ENCODE measurements at places on chromosomes 7 and 10. TPM values are rescaled to one million over a fixed set of nuclear protein-coding genes. Genes with fewer than 3 reads are reported as not detected.

IGFBP1 gene
- not detected for polyA plus RNA-seq

HYAL4 gene
- not detected for polyA plus RNA-seq

DNA sequence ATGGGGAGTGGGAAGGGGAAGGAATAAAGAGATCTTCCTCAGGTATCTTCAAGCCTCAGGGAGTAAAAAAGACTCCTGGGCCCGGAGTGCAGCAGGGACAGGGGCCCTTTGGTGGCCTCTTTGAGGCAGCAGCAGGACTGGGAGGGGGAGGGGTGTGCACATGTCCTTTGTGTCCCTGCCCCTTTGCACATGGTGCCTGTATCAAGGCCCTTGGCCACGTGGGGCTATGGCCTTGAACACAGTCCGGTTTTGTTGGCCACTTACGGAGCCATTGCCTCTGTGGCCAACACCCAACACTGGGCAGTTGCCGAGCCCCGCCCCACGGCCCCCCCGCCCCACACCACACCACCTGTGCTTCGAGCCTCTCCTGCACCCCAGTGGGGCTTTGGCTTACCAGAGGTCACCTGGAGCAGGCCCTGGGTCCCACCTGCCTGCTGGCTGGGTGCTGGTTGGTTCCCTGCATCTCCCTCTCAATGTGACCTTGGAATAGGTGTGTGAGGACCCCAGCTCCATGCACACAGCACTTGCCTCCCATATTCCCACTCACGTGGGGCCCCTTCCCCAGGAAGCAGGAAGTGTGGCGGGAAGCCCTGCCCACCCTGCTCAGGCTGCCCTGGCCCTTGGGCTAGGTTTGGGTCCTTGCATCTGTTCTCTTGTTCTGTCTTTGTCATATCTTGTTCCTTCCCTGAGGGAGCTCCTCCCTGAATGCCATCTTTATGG is 5.4 kb downstream of the SAP25 start:
- DNase-seq, result no peak

GRCh38 chr7:105369944-105370343 is 18.8 kb downstream of the SRPK2 start:
- DNase-seq, result no peak

DNA sequence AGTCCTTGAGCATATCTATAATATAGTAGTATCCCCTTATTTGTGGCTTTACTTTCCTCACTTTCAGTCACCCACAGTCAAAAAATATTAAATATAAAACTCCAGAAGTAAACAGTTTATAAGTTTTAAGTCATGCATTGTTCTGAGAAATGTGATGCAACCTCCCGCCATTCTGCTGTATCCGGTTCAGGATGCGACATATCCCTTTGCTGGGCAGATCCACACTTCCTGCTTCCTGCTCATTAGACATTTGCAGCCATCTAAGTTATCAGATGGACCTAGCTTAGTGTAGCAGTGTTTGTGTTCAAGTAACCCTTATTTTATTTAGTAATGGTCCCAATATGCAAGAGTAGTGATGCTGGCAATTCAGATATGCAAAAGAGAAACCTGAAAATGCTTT is 38.9 kb upstream of the BMS1 start:
- DNase-seq, result no peak

Measured in BJ (cell line).